Activated CD4-positive, alpha-beta T cell treated with anti-CD3 and anti-CD28 coated beads, Interleukin-2, Interleukin-4, amounts not matched to agents 100 ng/mL and 50 ng/mL, durations not matched to agents 16 hours and 8 hours (primary cell): ENCODE measurements at places on chromosomes 5 and 9.

DNA sequence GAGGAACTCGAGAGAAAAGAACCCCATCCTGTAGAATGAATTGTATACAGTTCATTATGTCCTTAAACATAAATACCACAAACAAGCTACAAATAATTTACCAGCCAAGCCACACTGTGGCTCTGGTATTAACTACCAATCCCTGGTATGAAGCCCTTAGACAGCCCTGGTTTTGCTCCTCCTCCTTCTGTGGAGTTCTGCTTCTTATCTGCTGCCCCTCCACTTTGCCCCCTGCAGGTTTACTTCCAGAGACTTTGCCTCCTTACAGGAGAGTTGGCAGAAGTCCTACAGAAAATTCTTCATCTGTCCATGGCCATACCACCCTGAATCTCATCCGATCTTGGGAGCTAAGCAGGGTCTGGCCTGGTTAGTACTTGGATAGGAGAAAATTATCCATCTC, 219.8 kb downstream of the ACTL7B start:
- no peak for DNase-seq

GRCh38 chr9:125296843-125297372, 35.3 kb downstream of the GAPVD1 start:
- no peak for DNase-seq

GRCh38 chr5:129820-130219, 37.9 kb downstream of the PLEKHG4B start:
- no peak for DNase-seq

GRCh38 chr5:8865266-8865665, 680.6 kb downstream of the SEMA5A start:
- DNase-seq = no peak

DNA sequence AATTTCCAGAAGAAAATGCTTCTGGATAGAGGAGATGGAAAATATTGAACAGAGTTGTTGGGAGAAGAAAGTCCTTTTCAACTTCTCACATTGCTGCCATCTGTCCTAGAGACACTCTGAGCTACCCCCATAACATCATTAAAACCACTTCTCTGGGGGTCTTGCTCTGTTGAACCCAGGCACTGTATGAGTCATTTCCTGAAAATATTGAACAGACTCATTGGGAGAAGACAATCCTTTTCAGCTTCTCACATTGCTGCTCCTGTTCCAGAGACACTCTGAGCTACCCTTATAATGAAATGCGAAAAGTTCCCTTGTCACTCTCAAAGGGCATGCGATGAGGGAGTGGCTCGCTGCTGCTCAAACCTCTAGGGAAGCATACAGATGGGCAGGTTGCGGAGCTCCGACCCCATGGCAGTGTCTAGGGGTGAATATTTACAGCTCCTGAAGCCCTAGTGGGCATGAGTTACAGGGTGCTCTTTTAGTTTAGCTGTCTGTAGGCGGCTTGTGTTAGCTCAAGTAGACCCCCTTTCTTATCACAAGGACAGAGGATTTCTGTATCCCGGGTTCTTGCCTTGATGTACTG, 90.7 kb downstream of the CDKN2A start:
- no peak for DNase-seq

GRCh38 chr5:170137694-170138214, 32.1 kb downstream of the FOXI1 start:
- no peak for DNase-seq

DNA sequence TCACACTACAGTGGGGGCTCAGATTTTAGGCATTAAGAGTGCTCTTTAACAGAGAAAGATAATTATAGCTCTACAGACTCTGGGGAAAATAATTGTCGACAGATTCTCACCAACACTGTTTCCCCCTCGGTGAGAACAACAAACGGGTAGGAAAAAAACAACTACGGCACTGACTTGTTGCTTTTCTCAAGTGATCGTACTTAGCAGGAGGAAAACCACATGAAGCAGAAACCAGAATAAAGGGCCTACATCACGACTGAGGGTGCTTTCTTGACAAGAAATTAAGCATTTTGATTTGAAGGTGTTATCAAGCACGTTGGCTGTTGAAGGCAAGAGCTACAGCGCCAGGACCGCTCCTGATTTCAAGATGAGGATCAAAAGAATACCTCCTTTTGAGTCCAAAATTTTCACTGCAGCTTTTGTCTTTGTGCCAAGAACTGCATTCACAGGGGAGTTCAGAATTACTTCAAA, 27.2 kb upstream of the CER1 start:
- DNase-seq = no peak

DNA sequence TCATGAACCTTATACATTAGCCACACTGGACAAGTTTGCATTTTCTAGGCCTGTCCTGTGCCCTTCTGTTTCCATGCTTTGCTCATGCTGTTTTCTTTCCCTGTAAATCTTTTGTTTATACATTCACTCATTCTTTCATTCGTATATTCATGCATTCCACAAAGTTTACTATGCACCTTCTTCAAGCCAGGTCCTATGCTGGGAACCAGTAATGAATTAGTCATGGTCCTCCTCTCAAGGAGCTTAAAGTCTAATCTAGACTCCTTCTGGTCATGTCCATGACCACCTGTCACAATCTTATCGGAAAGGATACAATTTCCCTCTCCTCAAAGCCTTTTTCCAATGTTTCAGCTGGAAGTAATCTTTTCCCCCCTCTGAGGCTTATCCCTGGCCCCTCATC, 9.1 kb upstream of the XPA start:
- DNase-seq = no peak

- DNase-seq = no peak
These were observed 176.1 kb downstream of the CETN3 start for GRCh38 chr5:90233476-90233875.

DNA sequence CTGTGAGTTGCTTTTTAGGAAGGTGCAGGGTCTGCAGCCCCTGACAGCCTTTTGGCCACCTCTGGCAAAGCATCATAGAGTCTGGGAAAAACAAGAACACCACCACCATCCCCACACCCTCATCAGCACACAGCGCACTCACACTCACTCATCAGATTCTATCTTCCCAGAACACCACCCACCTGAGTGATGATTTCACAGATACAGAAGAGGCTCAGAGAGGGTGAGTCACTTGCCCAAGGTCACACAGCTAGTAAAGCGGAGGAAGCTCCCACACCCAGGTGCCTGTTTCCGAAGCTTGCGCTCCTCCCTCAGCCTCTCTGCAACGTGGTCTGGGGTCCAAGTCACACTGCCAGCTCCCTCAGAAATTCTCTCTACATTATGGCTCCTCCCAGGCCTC, 41.8 kb upstream of the HRH2 start:
- no peak for DNase-seq

DNA sequence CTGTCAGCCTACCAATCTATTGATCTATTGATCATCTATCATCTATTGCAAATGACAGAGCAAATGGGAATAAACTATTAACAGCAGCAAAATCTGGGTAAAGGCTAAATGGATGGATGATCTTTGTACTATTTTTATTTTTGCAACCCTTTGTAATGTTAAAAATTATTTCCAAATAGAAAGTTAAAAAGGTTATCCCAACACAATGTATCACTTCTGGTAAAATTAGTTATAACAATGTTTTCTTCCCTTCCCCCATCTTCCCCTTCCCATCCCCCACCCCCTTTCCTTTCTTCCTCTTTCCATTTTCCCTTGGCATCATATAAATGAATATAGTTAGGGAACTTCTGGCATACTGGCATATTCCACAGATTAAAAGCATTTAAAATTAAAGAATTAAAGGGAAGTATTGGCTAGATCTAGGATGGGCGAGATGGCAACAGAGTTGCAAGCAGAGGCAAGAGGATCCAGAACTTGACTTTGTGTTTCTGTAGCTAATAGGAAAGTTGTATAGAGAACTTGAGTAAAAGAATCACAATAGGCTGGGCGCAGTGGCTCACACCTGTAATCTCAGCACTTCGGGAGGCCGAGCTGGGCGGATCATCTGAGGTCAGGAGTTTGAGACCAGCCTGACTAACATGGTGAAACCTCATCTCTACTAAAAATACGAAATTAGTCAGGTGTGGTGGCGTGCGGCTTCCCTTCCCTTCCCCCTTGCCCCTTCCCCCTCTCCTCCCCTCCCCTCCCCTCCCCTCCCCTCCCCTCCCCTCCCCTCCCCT, 66.6 kb upstream of the TAF11L2 start:
- no peak for DNase-seq

DNA sequence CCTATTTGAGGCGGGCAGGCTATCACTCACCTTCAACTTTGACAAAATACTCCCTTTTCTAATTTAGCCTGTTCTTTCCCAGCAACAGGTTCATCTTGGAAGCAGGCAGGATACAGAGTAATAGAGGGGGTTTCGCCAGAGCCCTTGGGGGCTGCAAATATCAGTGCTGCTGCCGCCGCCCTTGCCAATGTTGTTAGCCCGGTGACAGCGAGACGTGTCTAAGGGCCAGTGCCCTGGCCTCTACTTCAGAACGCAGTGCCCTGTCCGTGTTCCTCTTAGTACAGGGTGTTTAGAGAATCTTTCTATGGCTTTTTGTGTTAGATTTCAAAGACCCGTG, 703 bp downstream of the FAM120AOS start:
- DNase-seq = no peak

DNA sequence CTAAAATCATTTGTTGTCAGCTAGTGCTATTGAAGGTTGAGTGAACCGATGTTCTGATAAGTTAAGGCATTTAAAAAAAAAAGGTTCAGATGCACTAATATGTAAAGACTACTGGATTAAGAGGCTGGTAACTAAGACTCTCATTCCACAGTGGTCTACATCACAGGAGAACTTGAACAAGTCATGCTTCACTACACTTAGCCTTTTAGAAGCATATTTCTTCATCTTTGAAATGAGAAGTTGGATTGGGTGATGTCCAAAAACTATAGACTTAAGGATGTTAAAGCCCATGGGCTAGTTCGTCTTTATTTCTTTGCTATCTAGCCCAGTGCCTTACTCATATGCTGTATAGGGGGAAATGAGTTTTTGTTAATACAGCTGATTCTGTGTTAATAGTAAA, 107.2 kb downstream of the NDUFS4 start:
- no peak for DNase-seq

DNA sequence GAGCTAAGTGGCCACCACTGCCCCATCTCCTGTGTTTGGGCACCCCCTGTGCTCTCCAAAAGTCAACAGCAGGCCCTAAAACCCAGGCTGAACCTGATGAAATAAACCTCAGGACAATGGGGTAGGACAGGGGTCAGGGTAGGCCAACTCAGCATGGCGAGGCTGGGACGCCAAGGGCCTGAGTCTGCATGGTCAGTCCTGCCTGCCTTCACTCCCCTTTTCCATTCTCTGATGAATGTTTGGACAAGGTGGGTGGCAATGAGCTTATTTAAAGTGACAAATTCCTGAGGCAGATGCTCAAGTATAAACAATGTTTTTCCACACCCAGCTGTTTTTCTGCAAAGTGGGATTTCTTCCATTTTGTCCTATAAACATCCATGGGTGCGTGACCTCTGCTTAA, 47.2 kb upstream of the CXCL14 start:
- no peak for DNase-seq

- DNase-seq = no peak
These were observed 714 bp upstream of the ZNF608 start for GRCh38 chr5:124746916-124747790.

DNA sequence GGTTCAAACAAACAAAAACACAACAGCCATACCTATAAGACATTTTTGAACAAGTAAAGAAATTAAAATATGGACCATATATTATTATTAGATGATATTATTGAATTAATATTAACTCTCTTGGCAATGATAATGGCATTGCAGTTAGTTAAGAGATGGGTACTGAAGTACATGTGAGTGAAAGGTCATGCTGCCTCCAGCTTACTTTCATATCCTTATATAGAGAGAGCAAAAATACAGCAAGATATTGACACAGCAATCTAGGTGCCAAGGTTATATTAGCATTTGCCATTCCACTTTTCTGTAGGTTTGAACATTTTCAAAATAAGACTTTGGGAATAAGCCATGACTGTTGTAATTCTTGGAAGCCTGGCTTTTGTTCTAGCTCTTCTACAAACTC, 6.1 kb downstream of the TNFSF8 start:
- DNase-seq = no peak

DNA sequence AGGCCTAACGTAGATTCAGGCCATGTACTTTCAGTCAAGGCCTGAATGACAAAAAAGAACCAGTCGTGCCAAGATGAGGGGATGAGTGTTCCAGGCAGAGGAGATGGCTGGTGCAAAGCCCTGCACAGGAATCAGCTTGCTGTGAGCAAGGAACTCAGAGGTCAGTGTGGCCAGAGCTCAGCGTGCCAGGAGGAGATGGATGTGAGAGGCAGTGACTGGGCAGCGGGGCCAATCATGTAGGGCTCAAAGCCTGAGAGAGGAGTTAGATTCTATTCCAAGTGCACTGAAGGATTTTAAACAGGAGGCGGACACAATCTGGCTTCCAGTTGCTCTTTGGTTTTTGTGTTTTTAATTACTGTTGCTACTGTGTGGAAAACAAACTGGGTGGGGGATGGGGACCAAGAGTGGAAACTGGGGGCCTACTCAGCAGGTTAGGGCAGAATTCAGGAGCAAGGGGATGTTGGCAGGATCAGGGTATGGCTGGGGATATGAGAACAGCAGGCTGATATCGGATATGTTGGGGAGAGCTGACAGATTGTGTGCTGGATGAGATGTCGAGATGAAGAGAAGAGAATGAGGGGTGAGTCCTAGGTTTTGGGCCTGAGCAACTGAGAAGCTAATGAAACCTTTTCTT, 64.3 kb downstream of the ANGPTL2 start:
- no peak for DNase-seq

GRCh38 chr5:8615142-8615858, 746.4 kb downstream of the MTRR start:
- no peak for DNase-seq

GRCh38 chr5:111635151-111635902, 121.7 kb downstream of the NREP start:
- DNase-seq = no peak

DNA sequence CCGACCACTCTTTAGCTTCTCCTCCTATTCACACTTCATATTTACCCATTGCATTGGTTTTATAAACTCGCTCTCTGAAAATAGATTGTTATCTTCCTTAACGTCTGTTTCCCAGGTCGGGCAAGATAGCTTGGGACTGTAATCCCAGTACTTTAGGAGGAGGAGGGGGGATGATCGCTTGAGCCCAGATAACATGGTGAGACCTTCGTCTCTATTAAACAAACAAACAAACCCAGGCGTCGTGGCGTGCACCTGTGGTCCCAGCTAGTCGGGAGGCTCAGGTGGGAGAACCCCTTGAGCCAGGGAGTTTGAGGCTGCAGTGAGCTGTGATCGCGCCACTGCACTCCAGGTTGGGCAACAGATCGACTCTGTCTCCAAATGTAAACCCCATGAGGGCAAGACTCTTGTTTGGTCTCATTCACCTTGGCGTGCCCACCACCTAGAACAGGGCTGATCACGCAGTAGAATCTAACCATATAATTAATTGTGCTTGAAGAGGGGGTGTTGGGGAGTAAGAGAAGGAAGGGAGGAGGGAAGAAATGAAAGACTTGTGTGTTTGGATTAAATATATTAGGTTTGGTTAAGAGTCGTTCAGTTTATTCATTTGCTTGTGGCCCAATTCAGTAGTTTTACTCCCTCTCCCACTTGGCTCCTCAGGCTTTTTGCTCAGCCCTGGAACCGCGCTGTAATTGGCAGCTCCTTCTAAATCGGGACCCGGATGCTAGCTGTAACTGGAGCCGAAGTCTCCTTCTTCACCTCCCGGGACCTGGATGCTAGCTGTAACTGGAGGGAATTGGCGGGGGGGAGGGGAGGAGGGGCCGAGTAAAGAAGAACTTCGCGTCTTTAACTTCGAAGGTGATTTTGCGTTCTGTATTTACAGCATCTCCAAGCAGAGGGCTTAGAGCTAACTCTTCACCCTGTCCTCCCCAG, 24.9 kb downstream of the CDKN2A start:
- no peak for DNase-seq
